ENCODE measurements at places on chromosomes 7 and 10.

DNA sequence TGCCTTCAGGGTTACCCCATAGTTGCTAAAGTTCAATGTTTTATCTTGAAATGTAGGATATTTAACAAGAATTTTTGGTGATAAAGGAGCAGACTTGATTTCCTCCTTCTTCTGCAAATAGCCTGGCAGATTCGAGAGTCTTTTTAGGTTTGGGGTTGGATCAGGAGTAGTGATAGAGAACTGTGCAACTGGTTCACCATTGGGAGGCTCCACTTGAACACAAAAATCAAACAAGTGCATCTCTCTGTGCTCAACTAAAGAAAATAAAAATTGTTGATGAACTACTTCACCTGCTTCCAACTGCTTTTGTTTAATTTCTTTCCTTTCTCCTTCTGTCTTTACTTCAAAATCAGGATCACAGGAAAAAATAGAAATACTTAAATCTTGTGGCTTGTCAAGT, 58.5 kb downstream of the MACC1 start:
- DNase-seq: no peak

DNA sequence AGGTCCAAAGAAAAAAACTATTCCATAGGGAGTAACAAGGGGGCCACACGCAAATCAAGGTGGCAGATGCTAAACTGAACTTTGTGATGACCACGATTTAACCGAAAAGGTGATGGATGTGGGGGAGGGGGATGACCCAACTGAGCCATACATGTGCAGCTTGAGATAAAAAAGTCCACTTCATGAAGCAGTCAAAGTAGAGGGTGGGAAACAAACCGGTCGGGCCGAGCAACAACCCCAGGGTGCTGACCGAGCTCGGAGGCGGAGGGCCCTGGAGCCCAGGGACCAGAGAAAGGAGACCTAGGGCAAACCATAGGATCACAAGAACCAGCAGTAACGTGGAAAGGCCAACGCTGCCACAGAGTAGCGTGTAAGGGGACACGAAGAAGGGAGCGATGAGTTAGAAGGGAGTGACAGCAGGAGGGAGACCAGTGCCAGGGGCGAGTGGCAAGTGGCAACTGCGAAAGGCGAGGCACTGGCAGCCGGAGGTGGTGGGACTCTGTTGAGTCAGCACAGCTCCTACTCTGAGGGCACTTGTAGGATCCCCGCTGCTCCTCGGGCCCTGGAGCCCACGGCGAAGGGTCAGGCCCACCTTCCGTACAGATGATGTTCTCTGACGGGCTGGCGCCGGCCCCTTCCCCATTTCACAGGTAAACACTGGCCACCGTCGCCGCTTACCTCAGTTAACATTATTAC, 540 bp downstream of the SNX13 start:
- peak; percentile 65 for DNase-seq

DNA sequence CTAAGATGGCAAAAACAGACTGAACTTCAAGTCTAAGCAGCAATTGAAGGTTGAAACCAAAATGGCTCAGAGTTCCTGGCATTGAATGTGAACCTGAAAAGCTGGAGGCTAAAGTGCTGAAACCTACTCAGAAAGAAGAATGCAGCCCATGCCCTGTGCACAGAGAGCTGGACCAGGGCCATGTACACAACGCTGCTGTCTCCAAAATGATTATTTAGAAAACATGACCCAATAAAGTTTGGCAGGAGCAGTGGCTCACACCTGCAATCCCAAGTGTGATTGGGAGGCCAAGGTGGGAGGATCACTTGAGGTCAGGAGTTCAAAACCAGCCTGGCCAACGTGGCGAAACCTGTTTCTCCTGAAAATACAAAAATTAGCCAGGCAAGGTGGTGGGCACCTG, 158.9 kb downstream of the AKR1D1 start:
- no peak for DNase-seq

DNA sequence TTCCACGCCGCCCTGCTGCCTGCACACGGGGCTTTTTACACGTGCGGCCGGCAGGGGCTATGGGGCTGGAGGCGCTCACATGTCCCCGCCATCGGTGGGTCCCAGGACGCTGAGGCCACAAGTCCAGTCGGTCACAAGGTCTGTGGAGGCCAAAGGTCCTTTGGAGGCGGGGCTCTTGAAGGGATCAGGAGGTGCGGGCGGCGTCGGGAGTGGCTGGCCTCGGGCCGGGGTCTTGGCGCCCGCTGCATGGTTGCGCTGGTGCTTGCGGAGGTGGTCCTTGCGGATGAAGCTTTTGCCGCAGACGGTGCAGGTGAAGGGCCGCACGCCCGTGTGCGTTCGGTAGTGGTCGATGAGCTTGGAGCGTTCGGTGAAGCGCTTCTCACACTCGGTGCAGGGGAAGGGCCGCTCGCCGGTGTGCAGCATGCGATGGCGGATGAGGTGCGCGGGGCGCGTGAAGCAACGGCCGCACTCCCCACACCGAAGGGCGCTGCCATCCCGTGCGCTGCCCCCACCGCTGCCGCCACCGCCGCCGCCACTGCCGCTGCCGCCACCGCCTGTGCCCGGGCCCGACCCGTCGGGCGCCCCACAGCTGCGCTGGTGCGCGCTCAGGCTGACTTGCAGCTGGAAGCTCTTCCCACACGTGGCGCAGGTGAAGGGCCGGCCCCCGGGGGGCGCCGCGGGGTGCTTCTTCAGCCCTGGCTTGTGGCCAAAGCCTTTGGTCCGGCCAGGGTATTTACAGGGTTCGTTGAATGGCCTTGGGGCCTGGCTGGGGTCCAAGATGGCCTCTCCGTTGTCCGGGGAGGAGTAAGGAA, 13.7 kb upstream of the ZNF777 start:
- no peak for DNase-seq

DNA sequence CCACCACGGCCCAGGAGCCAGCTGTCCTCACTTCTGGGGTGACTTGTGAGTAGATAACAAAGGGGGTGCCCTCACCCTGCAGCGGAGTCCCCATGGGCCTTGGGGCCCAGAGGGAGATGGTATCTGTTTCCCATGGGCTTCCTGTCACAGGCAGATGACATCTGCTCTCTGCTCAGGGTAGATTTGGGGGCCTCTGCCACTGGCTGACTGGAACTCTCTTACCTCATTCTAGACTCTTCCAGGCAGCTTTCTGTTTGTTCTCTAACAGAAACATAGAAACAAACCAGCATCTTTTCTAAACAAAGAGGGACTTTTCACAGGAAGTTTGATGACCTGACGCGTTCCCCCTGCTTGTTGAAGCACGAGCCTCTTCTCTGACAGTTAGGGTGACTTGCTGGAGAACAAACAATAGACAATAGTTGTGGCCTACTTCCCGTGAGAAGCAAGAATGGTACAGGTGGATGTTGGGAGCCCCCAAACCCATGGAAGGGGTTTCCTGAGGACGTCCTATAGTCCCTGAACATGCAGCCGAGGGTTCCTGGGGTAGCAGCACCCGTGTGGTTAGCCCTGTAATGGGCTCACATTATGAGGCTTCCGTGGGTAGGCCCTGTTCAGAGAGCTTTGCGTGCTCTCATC, 61.6 kb downstream of the GRK5 start:
- no peak for DNase-seq

DNA sequence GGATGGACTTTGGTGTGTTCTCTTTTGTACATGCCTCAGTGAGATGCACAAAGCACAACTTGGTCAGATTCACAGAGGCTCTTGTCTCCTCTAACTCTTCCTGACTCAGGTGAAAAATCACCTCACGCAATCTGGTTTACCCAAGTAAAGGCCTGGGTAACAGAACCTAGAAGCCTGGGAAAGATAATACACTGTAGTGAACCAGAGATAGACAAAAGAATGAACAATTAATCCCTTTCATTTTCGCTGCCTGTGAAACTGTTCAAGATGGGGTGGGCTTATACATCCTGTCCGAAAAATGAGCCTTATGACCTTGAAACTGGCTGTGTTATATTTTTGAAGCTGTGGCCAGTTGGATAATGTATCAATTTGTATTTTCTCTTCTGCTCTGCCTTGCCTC, 678.9 kb upstream of the TEX47 start:
- no peak for DNase-seq

GRCh38 chr7:80651471-80651870, 13.0 kb downstream of the CD36 start:
- DNase-seq: no peak

- no peak for DNase-seq
Measured at GRCh38 chr7:85773116-85773728, 586.4 kb upstream of the SEMA3D start.

- DNase-seq: no peak
Measured at GRCh38 chr10:30554440-30554825, 75.1 kb downstream of the LYZL2 start.

DNA sequence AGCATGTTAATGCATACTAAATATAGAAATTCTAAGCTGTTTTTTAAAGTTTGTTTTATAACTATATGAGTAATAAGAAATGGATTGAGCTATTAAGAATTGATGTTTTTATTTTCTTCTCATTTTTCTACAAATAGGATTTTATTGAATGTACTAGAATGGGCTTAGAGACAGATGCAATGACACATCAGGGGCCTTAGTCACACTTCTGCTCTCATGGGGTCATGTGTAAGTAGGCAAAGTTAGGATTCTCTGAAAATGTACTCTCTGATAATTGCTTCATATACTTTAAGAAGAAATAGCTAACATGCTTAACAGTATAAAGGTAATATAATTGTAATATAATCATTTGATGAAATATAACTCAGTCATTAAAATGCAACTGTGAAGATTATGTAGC, 154.6 kb downstream of the ZNF438 start:
- DNase-seq: no peak

GRCh38 chr10:65265451-65265954, 1660.3 kb upstream of the LRRTM3 start:
- no peak for DNase-seq

- DNase-seq: no peak
Measured at GRCh38 chr7:158382363-158383254, 205.0 kb downstream of the PTPRN2 start.

DNA sequence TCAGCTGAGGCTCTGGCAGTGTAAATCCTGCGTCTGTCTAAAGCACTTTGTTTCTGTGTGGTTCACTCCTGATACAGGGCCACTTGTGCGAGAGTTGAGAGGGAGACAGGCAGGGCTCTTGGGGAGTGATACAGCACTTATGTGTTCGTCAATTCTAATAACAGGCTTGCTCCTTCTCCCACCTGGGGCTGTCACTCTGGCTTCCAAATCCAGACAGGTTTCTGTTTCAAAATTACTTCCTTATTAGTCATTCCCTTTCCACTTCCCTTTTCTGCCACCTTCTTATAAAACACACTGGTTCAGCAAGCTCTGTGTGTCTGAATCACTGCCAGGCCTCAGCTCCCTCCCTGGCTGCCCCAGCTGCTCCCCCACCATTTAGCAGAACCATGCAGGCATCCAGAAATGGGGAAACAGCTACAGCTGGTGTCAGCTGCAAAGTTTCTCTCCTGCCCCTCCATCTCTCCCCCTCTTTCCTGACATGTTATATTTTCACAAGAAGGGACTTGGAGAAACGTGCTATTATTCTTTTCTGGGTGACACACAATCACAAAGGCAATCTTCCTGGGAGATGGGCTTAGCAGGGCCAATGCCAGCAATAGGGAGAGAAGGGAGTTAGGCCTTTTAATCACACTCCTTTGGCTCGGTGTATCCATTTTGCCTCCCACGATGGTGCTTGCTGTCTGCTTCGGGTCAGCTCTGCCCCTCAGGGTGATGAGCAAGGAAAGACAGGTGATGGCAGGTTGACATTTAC, 58.4 kb upstream of the ZNRF2 start:
- DNase-seq: peak; percentile 73

DNA sequence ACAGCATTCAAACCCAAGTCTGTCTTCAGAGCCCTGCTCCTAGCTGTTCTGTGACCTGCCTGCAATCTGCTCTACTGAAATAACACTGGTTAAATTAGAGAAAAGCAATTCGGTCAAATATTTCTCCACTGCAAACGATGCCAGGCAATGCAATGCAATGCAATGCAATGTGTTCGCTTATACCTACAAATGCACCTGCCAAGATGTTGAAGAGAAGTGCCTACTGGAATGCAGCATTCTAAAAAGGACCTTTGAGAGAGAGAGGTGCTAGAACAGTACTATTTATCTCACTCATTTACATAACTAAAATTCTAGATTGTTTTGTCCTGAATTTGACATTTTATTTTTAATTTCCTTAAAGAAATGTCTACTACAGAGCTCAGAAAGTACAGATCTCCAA, 157.3 kb upstream of the CDK1 start:
- no peak for DNase-seq

- DNase-seq: no peak
Measured at GRCh38 chr10:114472877-114473253, 68.6 kb upstream of the AFAP1L2 start.

DNA sequence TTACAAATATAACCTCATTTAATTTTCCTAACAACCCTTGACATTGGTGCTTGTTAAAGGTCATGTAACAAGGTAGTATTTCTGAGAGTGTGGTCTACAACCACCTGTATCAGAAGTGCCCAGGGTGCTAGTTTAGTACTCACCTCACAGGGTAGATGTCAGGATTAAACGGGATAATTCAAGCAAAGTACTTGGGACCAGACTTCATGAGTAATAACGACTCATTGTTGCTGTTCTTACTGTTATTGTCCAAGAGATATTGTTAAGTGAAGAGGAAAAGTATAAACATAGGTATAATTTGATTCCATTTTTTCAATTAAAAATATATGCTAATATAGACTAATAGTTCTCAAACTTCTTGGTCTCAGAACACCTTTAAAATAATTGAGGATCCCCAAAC, 179.3 kb downstream of the WNT2 start:
- DNase-seq: no peak

- DNase-seq: no peak
Measured at GRCh38 chr7:157514746-157515145, 177.9 kb downstream of the DNAJB6 start.

DNA sequence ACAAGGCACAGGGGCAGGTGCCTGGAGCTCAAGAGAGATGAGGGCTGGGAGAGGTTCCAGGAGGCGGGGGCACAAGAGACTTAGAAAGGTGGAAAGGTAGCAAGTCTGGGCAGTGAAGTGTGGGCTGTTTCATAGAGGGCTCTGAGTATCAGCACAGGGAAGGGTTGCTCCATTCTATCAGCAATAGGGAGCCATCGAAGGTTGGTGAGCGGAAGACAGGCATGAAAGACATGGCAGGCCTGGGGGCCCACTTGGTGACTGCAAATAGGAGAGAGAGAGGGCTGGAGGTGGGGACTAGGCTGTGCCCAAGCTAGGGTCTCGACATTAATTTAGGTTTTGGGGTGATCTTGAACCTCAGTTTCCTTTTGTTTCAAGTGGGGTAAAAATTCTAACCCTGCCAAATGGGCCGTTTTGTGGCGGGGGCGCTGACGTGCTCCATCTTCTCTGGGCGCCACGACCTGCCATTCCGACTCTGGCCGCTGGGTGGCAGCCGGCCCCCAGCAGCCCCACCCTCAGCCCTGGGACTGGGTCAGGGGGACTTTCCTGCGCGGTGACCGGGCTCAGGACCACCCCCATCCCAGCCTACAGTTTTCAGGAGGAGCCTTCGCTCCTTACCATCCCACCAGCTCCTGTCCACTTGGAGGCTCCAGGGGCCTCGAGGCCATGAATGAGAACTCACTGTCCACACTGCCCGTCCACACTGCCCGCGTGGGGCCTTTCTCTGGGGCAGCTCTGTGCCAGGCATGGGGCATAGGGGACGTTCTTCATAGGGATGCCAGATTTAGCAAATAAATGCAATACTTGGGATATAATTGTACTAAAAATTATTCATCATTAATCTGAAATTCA, 37.2 kb upstream of the PCBD1 start:
- peak; percentile 39 for DNase-seq
